Naive thymus-derived CD8-positive, alpha-beta T cell (primary cell): ENCODE measurements at places on chromosomes 12 and 14.

GRCh38 chr12:62799126-62799736, 135.7 kb downstream of the PPM1H start:
- peak; percentile 14 for DNase-seq

- DNase-seq = no peak
These were observed 17.7 kb downstream of the NGDN start for GRCh38 chr14:23487216-23487615.

GRCh38 chr12:109630815-109631214, 57.2 kb downstream of the MVK start:
- no peak for DNase-seq

DNA sequence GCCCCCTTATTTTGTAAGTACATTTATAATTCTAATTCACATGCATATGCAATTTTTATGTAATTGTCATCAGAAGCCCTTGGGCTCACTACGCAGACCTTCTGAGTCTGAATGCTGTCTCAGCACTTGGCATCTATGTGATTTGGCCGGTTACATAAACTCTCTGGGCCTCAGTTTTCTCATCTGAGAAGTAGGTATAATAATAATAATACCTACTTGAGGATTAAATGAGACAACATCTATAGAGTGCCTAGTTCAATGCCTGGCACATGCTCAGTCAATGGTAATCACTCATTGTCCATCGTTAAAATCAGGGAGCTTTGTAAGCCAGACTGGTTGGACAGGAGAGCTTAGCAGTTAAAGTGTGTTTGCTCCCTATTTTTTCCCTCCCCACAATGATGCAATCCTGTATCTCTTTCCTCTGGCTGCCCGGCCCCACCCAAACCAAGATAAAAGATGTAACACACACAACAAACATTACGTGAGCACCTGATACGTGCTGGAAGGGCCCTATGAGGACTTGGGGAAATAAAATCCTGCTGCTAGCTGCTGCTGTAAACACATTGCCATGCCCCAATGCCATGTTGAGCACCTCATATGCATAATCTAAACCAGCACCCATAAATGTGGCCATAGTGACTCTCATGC, 235.0 kb downstream of the CRADD start:
- no peak for DNase-seq

- DNase-seq = no peak
These were observed 38.9 kb downstream of the TEAD4 start for GRCh38 chr12:2997989-2998670.

- DNase-seq = no peak
These were observed 66.2 kb upstream of the PTGR2 start for GRCh38 chr14:73785336-73785833.

- DNase-seq = no peak
These were observed 71.5 kb downstream of the BRMS1L start for GRCh38 chr14:35897616-35898111.

DNA sequence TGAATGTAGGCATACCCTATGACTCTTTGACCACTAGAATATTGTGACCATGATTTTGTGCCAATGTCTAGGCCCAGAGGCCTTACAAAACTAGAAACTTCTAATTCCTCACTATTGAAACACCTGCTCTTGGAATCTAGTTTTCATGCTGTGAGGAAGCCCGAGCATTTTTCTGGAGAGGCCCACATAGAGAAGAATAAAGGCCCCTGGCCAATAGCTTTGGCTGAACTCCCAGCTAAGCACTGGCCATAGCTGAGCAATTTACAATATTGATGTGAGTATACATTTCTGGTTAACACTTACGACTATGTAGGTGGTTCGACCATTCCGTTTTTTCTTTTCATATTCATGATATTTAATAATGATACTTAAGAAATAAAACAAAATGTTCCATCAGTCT, 190.3 kb downstream of the KCNH5 start:
- no peak for DNase-seq

GRCh38 chr14:89564286-89564957, 147.4 kb upstream of the FOXN3 start:
- no peak for DNase-seq

- no peak for DNase-seq
These were observed 783.8 kb downstream of the VRK1 start for GRCh38 chr14:97581016-97581415.

DNA sequence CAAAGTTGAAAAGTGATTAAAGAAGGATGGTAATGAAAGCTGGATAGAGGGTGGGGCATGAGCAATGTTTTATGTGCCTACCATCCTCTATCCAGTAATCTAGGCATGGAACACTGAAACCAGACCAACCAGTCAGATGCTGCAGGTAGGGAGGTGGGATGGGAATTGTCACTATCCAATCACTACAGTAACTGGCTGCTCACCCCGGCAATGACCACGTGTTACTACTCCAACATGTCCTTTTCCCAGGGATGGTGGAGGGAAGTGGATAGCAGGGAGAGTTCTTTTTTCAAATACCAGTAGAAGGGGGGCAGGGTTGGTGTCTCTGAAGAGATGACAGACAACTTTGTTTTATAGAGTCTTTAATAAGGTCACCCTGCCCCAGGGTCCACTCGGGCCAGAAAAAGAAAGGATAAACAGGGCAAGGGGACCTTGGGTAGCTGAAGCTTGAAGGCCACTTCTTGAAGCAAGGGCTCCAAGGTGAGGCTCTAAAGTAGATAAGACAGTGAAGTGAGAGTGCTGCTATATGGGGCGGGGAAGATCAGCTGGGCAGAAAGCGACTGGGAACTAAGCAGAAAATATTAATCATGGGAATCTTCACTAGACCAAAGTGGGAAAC, 14.7 kb upstream of the CDH24 start:
- DNase-seq = no peak

- no peak for DNase-seq
These were observed 91.9 kb downstream of the PCNX1 start for GRCh38 chr14:70999117-70999516.

GRCh38 chr14:85060121-85060520, 469.8 kb upstream of the FLRT2 start:
- DNase-seq = no peak

GRCh38 chr14:83660597-83660996, 1869.3 kb upstream of the FLRT2 start:
- no peak for DNase-seq

GRCh38 chr14:58200846-58201245, 897 bp downstream of the ACTR10 start:
- DNase-seq = no peak

- DNase-seq = no peak
These were observed 210.7 kb upstream of the ATP2B1 start for GRCh38 chr12:89919241-89919906.

DNA sequence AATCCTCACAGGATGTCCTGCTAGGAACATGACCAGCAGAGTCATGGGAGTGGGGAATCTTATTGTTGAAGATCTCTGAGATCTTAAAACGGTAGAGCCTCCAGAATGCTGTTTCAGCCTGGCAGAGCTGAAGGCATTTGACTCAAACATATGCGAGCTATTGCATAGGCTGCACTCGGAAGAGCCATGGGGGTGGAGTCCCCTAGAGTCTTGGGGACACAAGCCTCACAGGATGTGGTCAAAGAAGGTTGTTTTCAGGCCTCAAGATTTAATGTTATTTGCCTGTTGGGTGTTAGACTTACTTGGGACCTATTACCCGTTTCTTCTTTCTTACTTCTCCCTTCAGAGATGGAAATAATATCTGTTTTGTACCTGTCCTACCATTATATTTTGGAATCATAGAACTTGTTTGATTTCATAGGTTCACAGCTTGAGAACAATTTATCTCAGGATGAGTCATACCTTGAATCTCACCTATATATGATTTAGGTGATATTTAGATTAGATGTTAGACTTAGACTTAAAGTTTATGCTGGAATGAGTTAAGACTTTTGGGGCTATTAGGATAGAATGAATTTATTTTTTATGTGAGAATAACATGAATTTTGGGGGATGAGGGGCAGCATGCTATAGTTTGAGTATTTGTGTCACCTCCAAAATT, 172.2 kb upstream of the ATP2B1 start:
- DNase-seq = peak; percentile 62

DNA sequence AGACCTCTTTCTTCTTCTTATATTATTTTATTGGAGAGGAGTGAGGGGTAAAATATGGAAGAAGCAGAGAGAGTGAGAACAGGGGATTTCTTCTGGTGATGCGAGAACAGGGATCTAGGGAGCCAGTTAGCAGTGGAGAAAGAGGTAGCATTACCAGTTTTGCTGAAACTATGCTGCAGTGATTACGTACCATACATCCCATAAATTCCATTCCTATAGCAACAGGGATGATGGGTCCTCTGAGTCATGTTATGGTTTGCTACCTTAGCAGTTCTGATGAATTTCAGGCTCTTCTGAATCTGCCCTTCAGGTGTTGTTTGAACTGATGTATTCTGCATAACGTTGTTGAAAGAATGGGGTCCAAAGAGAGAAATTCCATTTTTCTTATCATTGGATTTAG, 625.4 kb upstream of the LRFN5 start:
- DNase-seq = no peak

- DNase-seq = no peak
These were observed 18.2 kb downstream of the WSCD2 start for GRCh38 chr12:108147279-108147678.

GRCh38 chr12:125143491-125143890, 78.3 kb downstream of the AACS start:
- DNase-seq = no peak

- DNase-seq = no peak
These were observed 107.4 kb downstream of the PRICKLE1 start for GRCh38 chr12:42482041-42482747.

DNA sequence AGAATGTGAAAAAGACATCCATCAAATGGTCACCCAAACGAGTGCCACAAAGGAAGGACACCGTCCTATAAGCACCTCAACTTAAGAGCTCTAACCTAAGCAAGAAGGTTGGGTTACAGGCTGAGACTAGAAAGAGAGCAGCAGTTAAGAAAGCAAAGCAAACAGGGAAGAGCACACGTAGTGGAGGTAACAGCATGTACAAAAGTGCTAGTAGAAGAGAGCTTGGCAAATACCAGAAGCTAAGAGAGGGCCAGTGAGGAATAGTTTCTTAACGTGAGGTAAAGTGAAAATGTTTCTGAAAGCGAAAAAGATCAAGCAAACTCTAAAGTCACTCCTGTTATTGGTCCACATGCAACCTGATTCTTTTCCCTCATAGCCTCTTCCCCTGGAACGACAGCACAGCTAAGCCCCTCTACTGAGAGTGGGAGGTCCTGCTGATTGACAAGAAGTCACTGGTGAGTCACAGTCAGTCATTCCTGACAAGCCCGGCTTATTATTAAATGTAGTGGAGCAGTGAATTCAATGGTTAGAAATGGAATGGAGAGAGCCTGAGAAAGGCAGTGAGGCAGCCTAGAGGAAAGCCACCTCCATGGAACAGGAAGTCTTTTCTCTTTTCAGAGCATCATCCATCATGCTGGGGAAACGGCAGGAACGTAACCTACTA, 204.4 kb downstream of the SLC25A21 start:
- no peak for DNase-seq

- DNase-seq = no peak
These were observed 60.5 kb downstream of the APPL2 start for GRCh38 chr12:105175397-105175990.

GRCh38 chr14:100297320-100298300, 8.6 kb downstream of the SLC25A29 start:
- no peak for DNase-seq

DNA sequence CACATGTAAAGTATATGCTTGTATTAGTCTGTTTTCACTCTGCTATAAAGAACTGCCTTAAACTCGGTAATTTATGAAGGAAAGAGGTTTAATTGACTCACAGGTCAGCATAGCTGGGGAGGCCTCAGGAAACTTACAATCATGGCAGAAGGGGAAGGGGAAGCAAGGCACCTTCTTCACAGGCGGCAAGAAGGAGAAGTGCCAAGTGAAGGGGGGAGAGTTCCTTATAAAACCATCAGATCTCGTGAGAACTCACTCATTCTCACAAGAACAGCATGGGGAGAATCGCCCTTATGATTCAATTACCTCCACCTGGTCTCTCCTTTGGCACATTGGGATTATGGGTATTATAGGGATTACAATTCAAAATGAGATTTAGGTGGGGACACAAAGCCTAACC, 229.5 kb upstream of the PLXNC1 start:
- no peak for DNase-seq

DNA sequence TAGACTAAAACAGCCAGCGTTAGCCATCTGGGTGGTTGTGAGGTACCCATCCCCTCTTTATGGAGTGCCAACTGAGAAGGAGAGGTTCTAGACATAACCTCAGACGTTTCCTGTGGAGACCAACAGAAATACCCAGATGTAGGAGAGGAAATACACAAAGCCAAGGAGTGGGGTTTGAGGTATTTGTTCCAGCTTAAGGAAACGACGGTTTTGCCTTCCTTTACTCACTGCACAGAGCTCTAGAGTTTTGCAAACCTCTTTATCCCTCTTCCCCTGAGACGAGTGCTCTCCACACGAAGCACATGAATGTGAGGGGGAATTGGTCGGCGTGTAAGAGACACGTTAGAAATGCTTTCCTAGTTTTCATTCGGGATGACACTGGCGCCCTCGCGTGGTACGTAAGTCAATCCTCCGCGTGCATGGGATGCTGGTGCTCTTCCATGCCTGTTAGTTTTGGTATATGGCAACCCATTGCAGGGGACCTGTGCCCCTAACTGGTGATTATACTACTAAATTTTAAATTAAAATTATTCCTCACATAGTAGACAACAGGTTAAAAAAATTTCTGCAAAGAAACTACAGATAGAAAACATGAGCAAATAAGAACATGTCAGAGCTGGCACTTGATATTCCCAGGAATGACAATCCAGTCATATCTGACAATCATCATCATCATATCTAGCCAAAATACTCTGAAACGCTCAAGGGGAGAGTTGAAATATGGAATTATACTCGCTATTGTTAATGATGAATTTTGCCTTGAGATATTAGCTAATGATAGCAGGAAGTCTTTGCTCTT, 121.7 kb downstream of the PPM1H start:
- peak; percentile 8 for DNase-seq
